ENCODE measurements at places on chromosomes 1 and 21.
A peak's percentile ranks its signal among the peaks of the same experiment; 100 is the strongest.

GRCh38 chr1:203361945-203362719 is 11.2 kb upstream of the FMOD start:
- no peak for DNase-seq

DNA sequence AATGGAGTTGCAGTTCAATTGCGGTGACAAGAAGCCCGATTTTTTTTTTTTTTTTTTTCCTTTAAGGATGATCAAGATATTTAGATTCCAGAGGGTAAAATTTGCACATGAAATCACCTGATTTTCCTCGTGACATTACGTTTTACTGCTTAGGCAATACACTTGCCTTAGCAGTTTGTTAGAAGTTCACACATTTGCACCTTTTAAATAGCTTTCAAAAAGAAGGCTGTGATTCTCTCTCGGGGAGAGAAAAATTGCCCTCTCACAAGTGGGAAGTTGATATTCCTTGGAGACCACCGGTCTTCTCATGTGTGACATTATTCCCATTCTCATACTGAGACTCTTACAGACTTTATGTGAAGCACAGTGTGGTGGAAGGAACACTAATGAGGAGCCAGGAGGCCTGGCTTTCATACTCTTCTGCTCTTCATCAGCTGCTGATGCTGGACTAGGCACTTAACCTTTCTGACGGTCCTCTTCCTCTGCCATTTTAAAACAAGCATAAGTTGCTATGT is 69.8 kb upstream of the HSPA13 start:
- DNase-seq = no peak

GRCh38 chr1:112887599-112888283 is 68.3 kb downstream of the SLC16A1 start:
- no peak for DNase-seq

GRCh38 chr1:160522136-160522535 is 919 bp downstream of the SLAMF6 start:
- DNase-seq = no peak

DNA sequence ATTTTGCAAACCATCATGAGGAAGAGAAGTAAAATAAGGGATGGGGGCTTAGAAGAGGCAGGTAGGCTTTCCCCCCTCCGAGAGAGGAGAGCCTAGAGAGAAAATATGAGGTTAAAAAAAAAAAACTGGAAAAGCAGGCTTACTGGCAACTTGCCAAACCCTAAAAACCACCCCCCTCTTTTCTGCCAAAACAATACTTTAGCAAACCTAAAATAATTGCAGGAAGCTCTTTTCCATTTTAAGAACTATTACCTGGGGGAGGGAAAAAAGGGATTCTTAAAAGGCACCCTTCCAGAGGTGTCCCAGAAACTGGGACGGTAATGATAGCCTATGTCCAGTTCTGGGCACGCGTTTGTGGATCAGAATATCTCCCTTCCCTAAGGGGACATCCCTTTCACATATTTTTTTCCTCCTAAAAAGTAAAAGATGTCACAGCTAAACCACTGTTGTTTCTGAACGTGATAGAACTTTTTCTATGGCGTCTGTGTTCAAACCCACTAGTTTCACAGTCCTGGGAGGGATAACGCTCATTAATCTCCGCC is 1.1 kb upstream of the NFIA start:
- no peak for DNase-seq

DNA sequence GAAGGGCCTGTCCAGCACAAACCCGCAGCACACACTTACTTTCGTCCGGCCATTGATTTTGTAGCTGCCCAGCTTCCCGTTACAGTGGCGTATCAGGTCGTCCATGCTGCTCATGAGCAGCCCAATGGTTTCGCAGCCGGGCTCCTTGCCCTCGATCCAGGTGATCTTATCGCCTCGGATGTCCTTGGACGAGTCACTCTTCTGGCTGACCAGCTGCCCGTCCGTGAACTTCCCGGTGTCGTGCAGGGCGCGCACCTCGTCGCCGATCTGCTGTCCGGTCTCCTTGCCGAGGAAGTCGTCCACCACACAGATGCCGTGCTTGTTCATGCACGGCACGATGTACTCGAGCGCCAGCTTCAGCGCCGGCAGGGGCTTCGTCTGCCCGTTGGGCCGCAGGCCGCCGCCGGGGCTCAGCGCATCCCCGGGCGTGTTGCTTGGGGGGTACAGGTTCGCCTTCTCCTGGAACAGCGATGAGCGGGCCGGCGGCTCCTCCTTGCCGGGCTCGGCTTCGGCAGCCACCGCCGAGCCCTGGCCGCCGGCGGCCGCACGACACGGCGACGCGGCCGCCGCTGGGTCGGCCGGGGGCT is 1.0 kb downstream of the EGLN1 start:
- peak; percentile 40 for DNase-seq

- no peak for DNase-seq
Measured at GRCh38 chr21:41765420-41765821, 1.4 kb downstream of the RIPK4 start.

- DNase-seq = no peak
Measured at GRCh38 chr1:213409971-213410370, 358.9 kb downstream of the RPS6KC1 start.

- DNase-seq = no peak
Measured at GRCh38 chr1:161778522-161778921, 12.4 kb downstream of the ATF6 start.

DNA sequence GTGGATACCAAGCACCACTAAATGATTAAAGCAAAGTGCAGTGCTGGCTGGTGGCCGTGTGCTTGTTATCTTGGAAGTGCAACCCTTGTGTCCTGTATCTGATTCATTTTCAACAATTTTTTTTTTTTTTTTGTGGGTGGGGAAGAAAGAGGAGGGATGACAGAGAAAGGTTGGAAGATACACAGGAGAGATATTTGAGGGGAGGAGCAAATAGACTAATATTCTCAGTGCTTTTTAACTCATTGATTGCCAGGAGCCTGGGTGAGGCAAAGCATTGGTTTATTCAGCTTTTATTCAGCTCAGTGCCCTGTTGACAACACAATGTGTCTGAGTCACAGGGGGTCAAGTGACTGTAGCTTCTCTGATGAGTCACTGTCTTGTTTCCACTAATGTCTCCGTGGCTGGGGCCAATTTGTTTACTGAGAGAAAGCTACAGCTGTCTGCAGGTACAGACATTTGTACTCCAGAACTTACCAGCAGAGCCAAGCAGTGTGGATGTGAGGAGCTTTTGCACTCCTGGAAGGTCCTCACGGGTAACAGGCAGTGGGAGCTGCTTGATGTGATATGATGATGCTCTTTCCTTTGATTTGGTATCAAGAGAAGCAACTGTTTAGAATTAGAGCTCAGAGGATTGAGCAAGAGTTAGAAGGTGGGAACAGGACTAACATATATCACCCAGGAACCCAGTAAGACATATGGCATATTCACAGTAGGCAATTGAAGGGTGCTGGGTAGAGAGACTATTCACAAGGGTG is 23.6 kb upstream of the DNM3 start:
- peak; percentile 20 for DNase-seq

- DNase-seq = no peak
Measured at GRCh38 chr1:241163363-241163762, 193.6 kb downstream of the RGS7 start.

DNA sequence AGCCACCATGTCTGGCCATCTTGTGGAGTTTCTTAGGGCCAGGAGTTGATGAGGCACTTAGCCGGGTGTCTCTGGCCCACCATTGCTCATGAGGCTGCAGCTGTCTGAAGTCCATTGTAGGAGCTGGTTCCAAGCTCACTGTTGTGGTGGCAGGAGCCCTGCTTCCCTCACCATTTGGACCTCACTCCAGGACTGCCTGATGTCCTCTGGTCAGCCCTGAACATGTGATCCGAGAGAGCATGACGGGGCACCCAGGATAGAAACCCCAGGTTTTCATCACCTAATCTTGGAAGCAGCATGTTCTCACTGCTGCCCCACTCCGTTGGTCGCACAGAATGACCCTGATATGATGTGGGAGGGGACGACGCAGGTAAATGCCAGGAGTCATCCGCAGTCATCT is 56.2 kb upstream of the FAM3B start:
- DNase-seq = no peak

GRCh38 chr1:206111271-206111927 is 5.8 kb downstream of the AVPR1B start:
- DNase-seq = no peak

DNA sequence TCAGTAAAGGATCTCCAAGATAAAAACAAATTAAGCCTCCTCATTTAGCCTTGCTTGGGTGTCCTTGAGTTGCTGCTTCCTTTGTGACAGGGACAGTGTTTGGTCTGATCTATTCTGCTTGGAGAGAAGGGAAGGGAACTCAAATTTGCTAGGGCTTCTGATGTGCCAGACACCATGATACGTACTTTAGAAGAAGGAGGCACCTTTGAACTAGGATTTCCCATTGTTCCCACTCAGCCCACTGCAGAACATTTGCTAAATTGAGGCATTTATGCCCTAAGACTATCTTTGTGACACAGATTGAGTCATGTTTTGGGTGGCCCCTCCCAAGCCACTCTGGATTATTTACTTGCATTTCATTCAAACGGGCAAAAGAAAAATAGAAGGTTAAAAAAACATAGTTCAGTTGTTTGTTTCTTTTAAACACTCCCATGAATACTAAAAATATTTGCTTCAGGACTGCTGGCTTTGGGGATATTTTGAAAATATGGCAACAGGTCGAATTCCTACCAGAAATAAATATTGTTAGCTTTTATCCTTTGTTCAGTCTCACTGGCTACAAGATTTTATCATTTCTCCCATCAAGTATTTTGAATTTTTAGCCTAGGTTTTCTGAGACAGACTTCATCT is 81.9 kb upstream of the WLS start:
- DNase-seq = no peak

- DNase-seq = no peak
Measured at GRCh38 chr1:198605406-198605805, 33.4 kb upstream of the PTPRC start.

GRCh38 chr1:111832521-111833155 is 76.9 kb downstream of the DDX20 start:
- DNase-seq = no peak

DNA sequence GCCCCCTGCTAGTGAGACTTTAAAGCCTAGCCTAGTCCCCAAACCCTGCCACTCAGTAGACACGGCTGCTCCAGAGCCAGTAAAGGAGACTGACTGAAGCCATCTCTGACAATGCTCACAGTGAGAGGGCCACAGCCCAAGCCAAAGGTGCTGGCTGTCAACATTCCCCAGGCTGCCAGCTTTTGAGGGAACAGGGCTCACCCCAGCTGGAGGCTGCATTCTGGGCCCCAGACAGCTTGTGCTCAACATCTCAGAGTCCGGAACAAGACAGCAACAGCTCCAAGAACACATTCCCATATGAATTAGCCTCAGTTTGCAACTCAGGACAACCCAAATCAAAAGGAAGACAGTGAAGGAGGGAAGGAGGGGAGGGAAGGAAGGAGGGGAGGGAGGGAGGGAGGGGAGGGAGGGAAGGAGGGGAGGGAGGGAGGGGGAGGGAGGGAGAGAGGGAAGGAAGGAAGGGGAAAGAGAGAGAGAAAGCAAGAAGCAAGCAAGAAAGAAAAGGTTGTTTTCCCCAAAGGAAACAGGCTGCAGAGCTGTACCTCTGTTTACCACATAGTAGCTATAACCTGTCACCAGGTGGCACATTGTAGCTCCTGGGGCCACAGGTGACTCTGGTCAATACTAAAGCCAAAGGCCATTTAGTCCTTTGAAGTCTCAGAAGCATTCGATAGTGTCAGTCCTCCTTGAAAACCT is 5.4 kb downstream of the ARTN start:
- DNase-seq = no peak

- no peak for DNase-seq
Measured at GRCh38 chr1:52463891-52464290, 59.5 kb downstream of the PRPF38A start.

GRCh38 chr1:56576880-56577405 is 2.4 kb downstream of the PLPP3 start:
- no peak for DNase-seq

DNA sequence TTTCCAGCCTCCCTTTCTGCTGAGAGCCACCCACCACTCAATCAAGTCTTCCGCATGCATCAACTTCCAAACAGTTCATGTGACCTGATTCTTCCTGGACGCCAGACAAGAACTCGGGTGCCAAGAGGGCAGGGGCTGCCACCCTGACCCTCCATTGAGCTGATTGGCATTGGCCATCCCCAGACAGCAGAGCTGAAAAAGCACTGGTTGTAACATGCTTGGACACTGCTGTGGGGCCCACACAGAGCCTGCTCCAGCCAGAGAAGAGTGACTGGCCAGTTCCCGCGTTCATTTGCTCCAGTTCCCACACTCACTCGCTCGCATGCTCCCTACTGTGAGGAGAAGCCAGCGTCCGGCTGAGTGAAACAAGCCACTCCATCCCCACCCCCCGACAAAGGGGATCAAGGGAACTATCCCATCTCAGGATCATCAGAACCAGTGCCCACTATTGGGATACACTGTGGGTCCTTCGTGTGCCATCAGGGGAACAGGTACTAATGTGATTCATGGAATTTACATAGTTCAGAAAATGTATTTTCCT is 420.3 kb downstream of the NPHP4 start:
- no peak for DNase-seq

- peak; percentile 46 for DNase-seq
Measured at GRCh38 chr21:45981151-45982091, at the start of gene COL6A1. TSS of gene COL6A1 (plus strand) at chr21:45981770. CDS start at chr21:45981851, 81 bp downstream.

DNA sequence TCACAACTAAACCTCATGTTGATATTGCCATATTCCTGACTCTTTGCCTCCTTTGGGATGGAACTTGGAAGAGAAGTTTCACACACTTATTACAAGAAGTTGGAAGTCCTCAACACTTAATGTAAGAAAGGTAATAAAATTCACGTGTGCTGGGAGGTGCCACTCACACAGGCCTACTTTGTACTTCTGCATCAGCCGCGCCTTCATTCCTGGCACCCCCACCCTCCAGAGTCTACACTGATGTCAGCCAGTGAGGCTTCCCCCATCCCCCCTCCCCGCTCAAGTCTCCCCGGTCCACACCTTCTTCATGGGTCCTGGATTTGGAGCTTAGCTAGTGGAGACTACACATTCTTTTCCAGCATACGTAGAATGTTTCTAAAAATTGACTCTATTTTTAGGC is 24.8 kb upstream of the SLC45A1 start:
- no peak for DNase-seq

GRCh38 chr21:38622827-38623209 is 124.5 kb upstream of the ERG start:
- no peak for DNase-seq

- peak; percentile 47 for DNase-seq
Measured at GRCh38 chr21:36113647-36114428, 21.0 kb upstream of the CBR3 start.

GRCh38 chr1:67942274-67942673 is 108.2 kb downstream of the DIRAS3 start:
- DNase-seq = no peak

DNA sequence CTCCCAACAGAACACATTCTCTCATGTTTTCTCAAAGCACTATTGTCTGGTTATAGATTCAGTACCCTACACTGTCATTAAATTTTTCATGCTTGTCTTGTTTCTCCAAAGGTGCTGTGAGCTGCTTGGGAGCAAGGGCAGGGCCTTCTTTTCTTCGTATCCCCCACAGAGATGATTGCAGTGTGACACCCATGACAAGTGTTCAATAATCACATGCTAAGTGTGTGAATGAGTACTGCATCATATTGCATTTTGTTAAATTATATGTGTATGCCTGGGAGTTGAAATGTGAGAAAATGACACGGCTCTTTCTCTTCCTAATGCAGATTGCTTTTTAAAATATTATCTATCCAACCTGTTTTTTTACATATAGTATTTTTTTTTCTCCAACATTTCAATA is 57.3 kb upstream of the MAGI3 start:
- no peak for DNase-seq

- DNase-seq = no peak
Measured at GRCh38 chr1:206526064-206526911, 19.0 kb downstream of the RASSF5 start.

- no peak for DNase-seq
Measured at GRCh38 chr1:42118125-42118524, 35.1 kb upstream of the GUCA2B start.
